ENCODE measurements at places on chromosomes 1 and 21. TPM values are rescaled to one million over a fixed set of nuclear protein-coding genes. Genes with fewer than 3 reads are reported as not detected.

Gene GJA9
- not detected for total RNA-seq

Gene CFAP74
- total RNA-seq: 0.49 TPM

Gene NUDT4B
- 3.2 TPM for total RNA-seq

Gene ACTL8
- not detected for total RNA-seq

Gene ZC3H12A
- 18.1 TPM for total RNA-seq

Gene RNU1-1
- total RNA-seq: 34,682 TPM

Gene ITLN2
- total RNA-seq: not detected

Gene BEST4
- total RNA-seq: 0.10 TPM

Gene CFAP107
- not detected for total RNA-seq

Gene NGF
- 4.1 TPM for total RNA-seq

Gene SFN
- total RNA-seq: 254 TPM

Gene AIRE
- total RNA-seq: 0.30 TPM

Gene DPH5
- 25.1 TPM for total RNA-seq

Gene SLFNL1
- total RNA-seq: 0.30 TPM

Gene SERINC2
- 4.4 TPM for total RNA-seq

Gene SNRNP40
- 88.5 TPM for total RNA-seq

Gene TMEM240
- total RNA-seq: 2.1 TPM

Gene DSCAM
- 0.20 TPM for total RNA-seq

Gene GUCA2A
- total RNA-seq: not detected

Gene CFH
- total RNA-seq: 44.9 TPM

Gene RGS13
- 0.79 TPM for total RNA-seq

Gene HAPLN2
- 0.20 TPM for total RNA-seq

Gene HSD3B1
- total RNA-seq: 1.2 TPM

Gene GJB4
- 4.7 TPM for total RNA-seq

Gene UBL4B
- total RNA-seq: 0.20 TPM

Gene KRTAP21-2
- total RNA-seq: 1.3 TPM

Gene IVL
- 71.5 TPM for total RNA-seq

Gene BCAR3
- 14.2 TPM for total RNA-seq

Gene MTARC1
- 15.5 TPM for total RNA-seq

Gene LRRIQ3
- 0.99 TPM for total RNA-seq

Gene LCE6A
- total RNA-seq: 4.4 TPM

Gene LEFTY2
- 6.7 TPM for total RNA-seq

Gene NBPF10
- 4.1 TPM for total RNA-seq

Gene VWA1
- 8.6 TPM for total RNA-seq

Gene KCNJ15
- total RNA-seq: 3.4 TPM
